Muscle of back (tissue), 13 donors: ENCODE measurements at places on chromosomes 12 and 14. TPM values are rescaled to one million over a fixed set of nuclear protein-coding genes. Genes with fewer than 3 reads are reported as not detected.

GRCh38 chr14:51860825-51861499 lies 550 bp downstream of the GNG2 start:
- no peak for DNase-seq

- DNase-seq = no peak
Measured at GRCh38 chr14:22147716-22148115, 441.3 kb downstream of the DAD1 start.

- no peak for DNase-seq
Measured at GRCh38 chr14:77885367-77885766, 85.5 kb downstream of the ADCK1 start.

GRCh38 chr14:54490445-54491175 lies 1.8 kb upstream of the GMFB start:
- no peak for DNase-seq

GRCh38 chr14:80387563-80387981 lies 176.3 kb upstream of the DIO2 start:
- DNase-seq = peak; percentile 16

DNA sequence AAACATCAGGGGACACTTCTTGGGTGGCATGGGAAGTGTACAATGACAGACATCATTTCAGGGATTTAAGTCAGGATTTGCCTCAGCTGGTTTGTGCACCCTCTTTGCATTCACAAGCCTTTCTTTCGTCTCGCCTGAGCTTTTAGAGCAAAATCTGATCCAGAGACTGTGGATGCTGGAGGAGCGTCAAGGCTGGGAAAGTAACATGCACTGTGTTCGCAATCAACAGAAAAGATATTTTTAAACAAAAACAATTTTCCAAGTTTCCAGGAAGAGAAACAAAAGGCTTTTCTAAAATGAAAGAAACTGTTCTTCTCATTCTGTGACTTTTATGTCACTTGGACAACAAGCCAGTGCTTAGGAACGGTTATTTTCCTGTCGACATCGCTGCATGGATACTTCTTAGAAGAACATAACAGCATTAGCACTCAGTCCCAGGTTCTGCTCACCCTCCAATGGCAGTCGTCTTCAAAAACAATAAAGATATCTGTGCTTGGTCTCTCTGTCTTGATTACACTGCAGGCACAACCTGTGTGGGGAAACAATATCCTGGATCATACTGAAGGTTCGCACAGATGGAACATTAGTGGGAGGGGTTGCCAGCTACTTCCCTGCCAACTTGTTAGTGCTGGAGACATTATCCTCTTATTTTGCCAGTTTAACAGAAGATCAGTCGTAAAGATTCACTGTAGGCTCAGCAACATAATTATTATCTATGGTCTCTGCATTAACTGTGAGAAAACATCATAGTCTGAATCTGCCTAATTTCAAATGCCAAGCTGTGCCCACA lies 403.3 kb upstream of the ATP2B1 start:
- DNase-seq = peak; percentile 29

GRCh38 chr12:109961612-109962011 lies 34.6 kb downstream of the GIT2 start:
- DNase-seq = no peak

- DNase-seq = no peak
Measured at GRCh38 chr12:38905480-38906351, at the start of gene CPNE8. CPNE8 (minus strand) TSS chr12:38905591; CDS start chr12:38905534, 57 bp downstream.

GRCh38 chr12:18811273-18811672 lies 73.4 kb downstream of the CAPZA3 start:
- DNase-seq = no peak

Gene DEGS2
- 0.71 TPM for polyA plus RNA-seq

Gene ANKS1B
- 2.2 TPM for polyA plus RNA-seq

Gene SAMD15
- 0.48 TPM for polyA plus RNA-seq
